ENCODE measurements at places on chromosomes 3 and 15.

GRCh38 chr3:195774917-195775316 lies 36.8 kb downstream of the MUC4 start:
- peak; percentile 0 for DNase-seq

DNA sequence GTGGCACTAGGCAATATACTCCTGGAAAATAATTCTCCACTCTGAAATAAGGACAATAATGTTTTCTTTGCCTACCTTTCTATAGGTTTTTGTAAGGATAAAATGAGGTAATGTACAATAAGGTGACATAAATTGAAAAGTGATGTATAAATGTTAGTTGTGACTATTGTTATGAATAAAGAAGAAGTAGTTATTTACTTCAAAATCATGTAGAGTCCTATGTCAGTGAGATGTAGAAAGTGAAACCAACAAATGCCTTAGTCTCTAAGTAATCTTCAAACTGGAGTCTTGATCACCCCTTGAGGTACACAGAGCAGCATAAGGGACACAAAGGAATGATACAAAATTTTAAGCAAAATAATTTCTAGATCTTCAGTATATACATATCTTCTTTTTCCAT lies 60.3 kb upstream of the TP63 start:
- DNase-seq: no peak

- no peak for DNase-seq
Observed at GRCh38 chr3:121835465-121835801, 424 bp downstream of the EAF2 start.

DNA sequence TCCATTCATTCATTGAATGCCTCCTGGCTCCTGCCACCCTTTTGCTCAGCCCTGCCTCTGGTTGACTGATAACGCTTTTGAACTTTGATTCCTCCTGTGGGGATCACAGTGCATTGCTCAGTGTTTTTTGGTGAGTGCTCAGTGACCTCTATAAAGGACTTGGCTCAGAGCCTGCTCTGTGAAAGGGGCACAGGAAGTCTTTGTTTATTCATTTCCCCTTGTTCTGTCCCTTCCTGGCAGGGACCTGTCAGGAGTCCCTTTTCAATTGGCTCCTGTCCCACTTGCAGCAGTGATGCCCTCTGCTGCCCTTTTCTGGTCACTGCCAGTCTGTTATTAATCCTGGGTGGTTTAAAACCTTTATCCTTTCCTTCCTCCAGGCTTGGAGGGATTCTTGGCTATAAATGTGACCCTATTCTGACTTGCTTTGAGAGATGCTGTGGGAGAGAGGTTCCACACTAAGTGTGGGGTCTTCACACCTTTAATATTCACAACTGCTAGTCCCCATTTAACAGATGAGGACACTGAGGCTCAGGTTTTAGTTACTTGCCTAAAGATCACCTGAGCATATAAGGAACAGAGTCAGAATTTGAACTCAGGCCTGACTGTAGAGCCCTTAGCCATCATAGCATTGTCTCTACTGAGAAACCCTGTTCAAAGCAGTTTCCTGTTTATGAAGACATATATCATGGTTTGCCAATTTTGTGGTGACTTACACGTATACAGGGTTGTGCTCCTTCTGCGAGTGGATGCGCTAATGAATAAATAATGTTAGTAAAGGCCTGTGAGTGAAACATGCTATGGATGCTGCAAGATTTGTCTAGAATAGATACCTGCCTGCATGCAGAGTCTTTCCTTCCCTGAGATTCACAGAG lies 23.2 kb upstream of the TATDN2 start:
- peak; percentile 59 for DNase-seq

GRCh38 chr3:165749821-165750220 lies 87.4 kb downstream of the BCHE start:
- DNase-seq: no peak

DNA sequence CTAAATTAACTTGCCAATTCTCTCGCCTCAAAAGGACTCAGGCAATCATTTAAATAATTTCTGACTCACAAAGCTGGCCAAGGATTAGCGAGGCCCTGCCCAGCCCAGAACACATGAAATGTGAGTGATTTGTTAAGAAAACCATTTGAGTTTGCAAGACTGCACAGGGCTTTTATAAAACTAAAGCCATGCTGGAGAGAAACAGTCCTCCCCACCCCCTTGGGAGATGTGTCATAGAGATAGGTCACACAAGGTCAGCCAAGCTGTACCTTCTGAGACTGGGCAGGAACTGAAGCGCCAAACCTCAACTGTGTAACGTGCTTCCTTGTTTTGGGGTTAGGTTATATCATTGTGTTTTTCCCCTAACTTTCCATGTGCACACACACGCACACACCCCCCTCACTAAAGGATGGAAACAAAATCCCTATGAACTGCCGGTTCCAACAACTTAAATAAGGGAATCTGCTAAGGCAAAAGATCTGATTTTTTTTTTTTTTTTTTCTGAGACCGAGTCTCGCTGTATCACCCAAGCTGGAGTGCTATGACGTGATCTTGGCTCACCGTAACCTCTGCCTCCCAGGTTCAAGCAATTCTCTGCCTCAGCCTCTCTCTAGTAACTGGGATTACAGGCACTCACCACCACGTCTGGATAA lies 8.1 kb downstream of the SPATA12 start:
- DNase-seq: no peak

- no peak for DNase-seq
Observed at GRCh38 chr15:50633653-50634052, 52.9 kb downstream of the TRPM7 start.

- DNase-seq: no peak
Observed at GRCh38 chr15:22930782-22931484, 49.2 kb downstream of the CYFIP1 start.

DNA sequence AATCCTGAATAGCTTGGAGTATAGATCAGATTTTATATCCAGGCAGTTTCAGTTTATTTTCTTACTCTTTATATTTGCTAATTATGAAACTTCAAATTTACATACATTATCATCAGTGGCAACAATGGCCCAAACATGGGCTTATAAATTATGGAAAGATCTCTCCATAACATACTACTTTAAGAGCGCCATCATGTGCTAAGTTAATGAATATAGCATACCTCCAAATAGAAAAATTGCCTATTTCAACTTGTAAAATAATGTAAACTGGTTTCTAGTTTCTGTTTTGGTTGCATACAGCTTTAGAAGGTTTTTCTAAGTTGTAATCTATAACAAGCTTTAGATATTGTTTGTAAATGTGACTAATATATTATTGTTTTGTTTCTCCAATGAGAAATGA lies 531.3 kb upstream of the UBE2E2 start:
- DNase-seq: no peak

DNA sequence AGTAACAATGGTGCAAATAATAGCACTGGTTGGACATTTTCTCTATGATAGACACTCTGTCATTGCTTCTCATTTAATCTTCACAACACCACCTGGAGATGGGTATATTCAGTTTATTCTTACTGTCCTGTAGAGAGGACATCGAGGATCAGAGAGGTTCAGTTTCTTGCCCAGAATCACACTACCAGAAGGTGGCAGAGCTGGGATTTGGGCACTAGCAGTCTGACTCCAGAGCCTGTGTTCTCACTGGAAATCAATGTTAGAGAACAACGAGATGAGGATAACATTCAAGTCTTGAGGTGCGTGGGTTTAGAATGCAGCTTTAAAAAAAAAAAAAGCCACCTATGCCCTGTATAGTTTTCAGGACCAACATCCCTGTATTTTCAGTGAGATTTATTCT lies 127.8 kb downstream of the SYNPR start:
- no peak for DNase-seq

- DNase-seq: peak; percentile 75
Observed at GRCh38 chr3:188947401-188948280, 224.1 kb upstream of the TPRG1 start.

DNA sequence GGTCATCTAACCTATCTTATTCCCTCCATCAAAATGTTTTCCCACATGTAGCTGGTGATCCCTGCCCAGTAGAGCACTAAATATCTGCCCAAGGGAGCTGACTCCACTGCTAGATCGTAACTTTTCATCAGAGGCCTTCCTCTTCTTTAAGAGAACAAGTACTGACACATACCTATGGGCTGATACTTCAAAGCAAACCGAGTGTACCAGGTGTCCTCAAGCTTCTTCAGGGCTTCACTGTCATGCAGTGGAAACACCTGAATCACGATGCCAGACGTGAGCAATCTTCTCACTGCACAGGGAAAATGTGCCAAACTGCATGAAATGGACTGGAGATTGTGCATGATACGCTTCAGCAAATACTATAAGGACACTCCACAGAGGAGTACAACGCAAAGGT lies 41.6 kb downstream of the ANO10 start:
- no peak for DNase-seq

GRCh38 chr3:111519178-111519855 lies 22.7 kb upstream of the CD96 start:
- DNase-seq: no peak

DNA sequence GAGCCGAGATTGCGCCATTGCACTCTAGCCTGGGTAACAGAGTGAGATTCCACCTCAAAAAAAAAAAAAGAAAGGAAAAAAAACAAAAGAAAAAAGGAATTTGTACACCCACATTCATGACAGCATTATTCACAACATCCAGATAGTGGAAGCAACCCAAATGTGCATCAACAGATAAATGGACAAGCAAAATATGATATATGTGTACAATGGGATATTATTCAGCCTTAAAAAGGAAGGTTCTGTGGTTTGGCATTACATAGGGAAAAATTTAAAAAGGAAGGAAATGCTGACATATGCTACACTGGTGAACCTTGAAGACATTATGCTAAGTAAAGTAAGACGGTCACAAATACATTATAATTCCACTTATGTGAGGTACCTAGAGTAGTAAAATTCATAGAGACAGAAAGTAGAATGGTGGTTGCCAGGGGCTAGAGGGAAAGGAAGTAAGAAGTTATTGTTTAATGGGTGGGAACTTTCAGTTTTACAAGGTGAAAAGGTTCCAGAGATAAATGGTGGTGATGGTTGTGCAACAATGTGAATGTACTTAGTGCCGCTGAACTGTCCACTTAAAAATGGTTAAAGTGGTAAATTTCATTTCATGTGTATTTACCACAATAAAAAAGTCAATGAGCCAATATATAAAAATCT lies 118.5 kb downstream of the MYLK start:
- DNase-seq: no peak

DNA sequence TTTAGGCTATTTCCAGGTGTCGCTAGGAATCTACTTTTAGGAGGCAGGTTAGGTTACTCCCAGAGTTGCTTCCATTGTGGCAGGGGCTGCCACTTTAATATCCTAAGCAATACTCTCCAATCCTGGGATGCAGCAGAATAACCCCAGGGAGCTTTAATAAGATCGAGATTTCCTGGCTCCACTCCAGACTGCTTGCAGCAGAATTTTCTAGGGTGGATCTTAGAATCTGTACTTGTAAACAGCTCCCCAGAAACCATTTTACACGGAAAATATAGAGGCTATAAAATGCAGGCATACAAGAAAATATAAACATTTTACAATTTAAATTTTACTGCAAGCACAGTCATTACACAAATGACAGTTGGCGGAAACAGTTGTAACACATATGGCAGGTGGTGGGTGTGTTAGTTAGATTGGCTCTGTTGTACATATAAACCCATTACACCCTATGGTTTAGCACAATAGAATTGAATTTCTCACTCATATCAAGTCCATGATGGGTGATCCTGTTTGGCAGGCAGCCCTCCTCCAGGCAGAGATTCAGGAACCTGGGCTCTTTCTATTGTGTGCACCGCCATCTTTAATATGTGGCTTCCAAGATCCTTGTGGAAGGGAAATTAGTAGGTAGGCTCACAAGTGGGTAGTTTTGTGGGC lies 35.0 kb upstream of the TNFAIP8L3 start:
- DNase-seq: peak; percentile 41

All from NCI-H748 treated with DMSO at 0.1 percent for 48 hours (cell line).